ENCODE measurements at places on chromosomes 2 and 18. TPM values are rescaled to one million over a fixed set of nuclear protein-coding genes. Genes with fewer than 3 reads are reported as not detected.

ASB18 gene
- not detected for polyA plus RNA-seq

GCFC2 gene
- polyA plus RNA-seq: 15.1 TPM

PTPRM gene
- polyA plus RNA-seq: 39.3 TPM

VIT gene
- not detected for polyA plus RNA-seq

GREB1 gene
- polyA plus RNA-seq: 1.1 TPM

SNX17 gene
- 154 TPM for polyA plus RNA-seq

CCDC121 gene
- polyA plus RNA-seq: 4.9 TPM

HOXD12 gene
- polyA plus RNA-seq: not detected

LIPG gene
- 0.33 TPM for polyA plus RNA-seq

CAPN14 gene
- 0.09 TPM for polyA plus RNA-seq

AMER3 gene
- polyA plus RNA-seq: not detected

ZBTB7C gene
- 0.10 TPM for polyA plus RNA-seq

PLEK gene
- polyA plus RNA-seq: not detected

VAMP5 gene
- polyA plus RNA-seq: not detected

GFPT1 gene
- polyA plus RNA-seq: 24.0 TPM

GRCh38 chr18:72419914-72420313 lies 124.2 kb downstream of the CBLN2 start:
- no peak for DNase-seq

- DNase-seq: peak; percentile 75
Measured at GRCh38 chr2:8628179-8628865, 53.5 kb upstream of the ID2 start.

GRCh38 chr2:75033516-75033915 lies 75.1 kb downstream of the POLE4 start:
- no peak for DNase-seq

GRCh38 chr2:77443076-77443475 lies 79.1 kb downstream of the LRRTM4 start:
- no peak for DNase-seq

DNA sequence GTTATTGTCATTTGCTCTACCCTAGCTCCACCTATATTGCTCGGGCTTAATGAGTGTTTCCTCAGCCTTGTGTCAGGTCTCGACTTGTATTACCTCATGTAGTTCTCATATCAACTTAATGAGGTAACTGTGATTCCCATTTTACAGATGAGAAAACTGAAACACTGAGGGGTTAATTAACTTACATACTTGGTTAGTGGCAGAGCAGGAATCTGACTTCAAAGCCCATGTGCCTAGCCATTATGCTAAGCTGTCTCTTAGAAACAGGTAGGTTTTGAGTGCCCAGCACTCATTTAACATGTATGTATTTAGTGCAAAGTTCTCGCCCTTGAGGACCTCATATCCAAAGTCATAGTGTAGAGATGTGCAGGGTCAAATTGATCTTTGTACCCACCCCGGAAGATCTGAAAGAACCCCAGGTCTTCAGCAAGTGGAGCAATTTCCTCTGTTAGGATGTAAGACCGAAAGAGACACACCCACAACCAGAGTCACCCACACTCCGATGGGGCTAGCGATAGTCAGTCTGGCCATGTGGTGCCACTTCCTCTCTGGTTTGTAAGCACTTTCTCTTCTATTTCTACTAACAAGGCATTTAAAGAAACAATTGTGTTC lies 121.0 kb upstream of the SLC39A10 start:
- DNase-seq: no peak

GRCh38 chr2:9655441-9656269 lies 24.9 kb upstream of the YWHAQ start:
- peak; percentile 73 for DNase-seq

GRCh38 chr2:202418511-202418910 lies 42.4 kb downstream of the BMPR2 start:
- DNase-seq: no peak

GRCh38 chr18:76405681-76406356 lies 89.2 kb downstream of the ZNF516 start:
- peak; percentile 43 for DNase-seq

DNA sequence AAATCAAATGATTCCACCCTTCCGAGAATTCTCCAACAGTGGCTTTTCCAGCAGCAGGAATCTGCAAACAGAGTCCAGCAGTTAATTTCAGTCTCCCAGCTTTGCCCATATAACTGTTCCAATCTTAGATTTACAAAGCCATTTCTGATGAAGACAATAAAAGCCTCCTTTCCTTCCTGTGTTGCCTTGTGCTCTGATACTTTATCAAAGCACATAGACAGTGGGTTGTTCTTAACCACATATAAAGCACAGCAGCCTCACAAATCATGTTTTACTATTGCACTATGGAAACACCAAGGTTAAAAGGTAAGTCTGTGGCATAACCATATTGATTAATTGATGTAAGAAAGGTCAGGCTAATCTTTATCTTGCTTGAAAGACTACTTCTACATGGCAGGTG lies 89.8 kb upstream of the MMADHC start:
- no peak for DNase-seq

GRCh38 chr2:101147971-101148370 lies 3.2 kb downstream of the TBC1D8 start:
- no peak for DNase-seq

DNA sequence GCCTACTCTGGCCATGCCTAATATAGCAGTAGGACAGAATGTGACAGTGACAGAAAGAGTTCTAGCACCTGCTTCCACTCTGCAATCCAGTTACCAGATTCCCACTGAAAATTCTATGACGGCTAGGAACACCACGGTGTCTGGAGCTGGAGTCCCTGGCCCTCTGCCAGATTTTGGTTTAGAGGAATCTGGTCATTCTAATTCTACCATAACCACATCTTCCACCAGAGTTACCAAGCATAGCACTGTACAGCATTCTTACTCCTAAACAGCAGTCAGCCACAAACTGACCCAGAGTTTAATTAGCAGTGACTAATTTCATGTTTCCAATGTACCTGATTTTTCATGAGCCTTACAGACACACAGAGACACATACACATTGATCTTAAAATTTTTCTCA lies 45.2 kb upstream of the TTR start:
- DNase-seq: no peak

- DNase-seq: peak; percentile 1
Measured at GRCh38 chr18:49814147-49814499, 790 bp upstream of the ACAA2 start.

- DNase-seq: no peak
Measured at GRCh38 chr18:27653247-27653646, 468.1 kb upstream of the CHST9 start.

- no peak for DNase-seq
Measured at GRCh38 chr2:217804338-217804737, 198.5 kb downstream of the TNS1 start.

DNA sequence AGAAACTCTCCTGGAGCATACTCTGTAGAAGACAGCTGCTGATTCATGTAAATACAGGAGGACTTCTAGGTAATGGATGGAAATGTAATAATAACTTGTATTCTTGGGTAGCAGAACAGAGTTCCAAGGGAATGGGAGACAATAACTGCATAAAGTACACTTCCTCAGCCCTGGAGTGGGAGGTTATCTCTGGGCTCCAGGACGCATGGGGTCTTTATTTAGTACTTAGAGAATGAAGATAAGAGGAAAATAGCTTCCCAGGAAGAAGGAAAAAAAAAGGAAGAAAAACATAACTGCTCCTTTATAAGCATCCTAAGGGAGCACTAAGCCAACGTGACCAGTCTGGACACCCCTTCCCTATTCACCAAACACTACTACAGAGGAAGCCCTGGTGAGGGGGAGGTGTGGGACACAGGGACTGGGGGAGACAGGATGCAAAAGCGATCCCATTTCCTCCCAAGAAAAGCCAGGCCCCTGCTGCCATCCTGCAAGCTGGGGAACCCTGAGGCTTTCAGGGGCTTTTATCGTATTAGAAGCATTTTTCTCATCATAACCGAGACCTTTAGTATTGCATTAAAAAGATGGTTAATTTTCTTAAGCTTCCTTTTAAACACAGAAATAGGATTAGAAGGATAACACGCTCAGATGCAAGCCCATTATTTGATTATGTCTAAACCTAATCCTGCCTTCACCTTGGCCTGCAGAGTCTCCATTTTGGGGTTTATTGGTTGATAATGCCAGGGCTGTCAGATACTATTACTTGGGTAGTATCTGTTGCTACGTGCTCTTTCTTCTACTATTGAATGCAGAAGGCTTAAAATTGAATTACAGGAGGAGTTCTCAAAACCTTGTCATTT lies 78.5 kb downstream of the KLF7 start:
- DNase-seq: no peak

GRCh38 chr2:28325567-28326468 lies 66.8 kb upstream of the FOSL2 start:
- DNase-seq: no peak

DNA sequence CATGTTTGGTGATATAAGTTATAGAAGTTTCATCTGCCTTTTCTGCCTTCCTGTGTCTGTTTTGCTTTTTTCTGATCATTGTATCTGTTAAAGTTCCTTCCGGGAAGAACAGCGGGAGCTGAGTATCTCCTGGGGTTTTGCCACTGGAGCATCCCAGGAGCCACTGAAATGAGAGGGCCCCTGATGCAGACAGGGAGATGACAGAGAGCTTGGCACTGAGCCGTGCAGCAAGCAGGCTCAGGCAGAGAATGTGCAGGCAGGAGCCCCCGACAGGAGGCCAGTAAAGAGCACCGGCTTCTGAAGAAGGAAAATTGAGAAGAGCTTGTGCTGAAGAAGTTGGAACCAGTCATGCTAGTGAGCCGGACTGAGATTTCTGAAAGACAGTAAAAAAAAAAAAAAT lies 137.8 kb downstream of the TDRD15 start:
- no peak for DNase-seq

- DNase-seq: no peak
Measured at GRCh38 chr2:234517971-234518370, 21.1 kb upstream of the ARL4C start.
